Activated CD4-positive, alpha-beta T cell treated with anti-CD3 and anti-CD28 coated beads, Interleukin-2, amount 10 ng/mL, durations not matched to agents 7 days and 5 days (primary cell): ENCODE measurements at places on chromosomes 11 and 22.

DNA sequence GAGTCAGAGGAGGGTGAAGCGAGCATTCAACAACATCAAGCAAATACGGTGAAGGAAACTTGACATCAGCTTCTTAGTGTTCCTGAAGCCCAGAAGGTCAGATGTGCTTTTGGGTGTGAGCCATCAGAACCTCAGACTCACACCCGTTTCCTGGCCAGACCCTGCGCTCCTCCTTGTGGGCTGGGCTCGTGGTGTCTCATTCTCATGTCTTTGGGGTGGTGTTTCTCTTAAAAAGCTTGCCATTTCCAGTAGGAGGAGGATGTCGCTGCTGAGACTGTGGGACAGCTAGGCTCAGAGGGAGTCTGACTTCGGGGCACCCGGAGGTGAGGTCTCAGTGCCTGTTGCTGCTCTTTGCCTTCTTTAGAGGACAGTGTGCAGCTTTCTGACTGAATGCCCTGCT, 24.2 kb downstream of the PPFIBP2 start:
- peak; percentile 46 for DNase-seq

DNA sequence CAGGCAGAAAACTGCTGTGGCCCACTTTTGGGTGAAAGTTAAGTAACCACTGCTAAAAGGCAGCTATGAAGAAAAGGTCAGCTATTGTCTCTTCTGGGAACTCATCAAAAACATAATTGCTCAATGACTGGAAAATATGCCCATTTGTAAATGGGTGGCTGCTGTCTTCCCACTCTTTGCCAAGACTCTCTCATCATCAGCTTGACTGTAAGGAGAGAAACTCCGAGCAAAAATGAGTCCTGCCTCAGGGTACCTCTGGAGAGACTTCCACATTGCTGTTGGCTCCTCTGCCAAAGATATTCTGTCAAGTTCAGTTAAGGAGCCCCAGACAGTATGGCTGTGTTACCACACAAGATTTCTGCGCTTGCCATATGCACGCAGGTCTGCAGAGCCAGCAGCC, 138.7 kb downstream of the BBOX1 start:
- no peak for DNase-seq

GRCh38 chr11:121958971-121959325, 157.1 kb downstream of the BLID start:
- DNase-seq = no peak

DNA sequence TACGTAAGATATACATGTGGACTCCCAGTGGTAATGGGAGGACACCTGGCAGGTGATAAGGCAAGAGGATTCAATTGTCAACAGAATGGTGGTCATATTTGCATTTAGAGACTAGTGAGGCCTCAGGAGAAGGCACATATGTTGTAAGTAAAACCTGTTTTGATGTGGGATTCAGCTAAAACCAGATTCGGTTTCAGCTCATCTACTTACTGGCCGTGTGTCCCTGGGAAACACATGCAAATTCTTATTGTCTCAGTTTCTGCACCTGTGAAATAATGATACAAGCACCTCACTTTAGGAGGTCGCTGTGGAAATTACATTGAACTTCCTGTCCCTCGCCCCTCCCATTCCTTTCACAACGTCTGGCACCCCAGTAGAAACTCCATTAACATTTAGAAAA, 78.9 kb upstream of the FIBIN start:
- DNase-seq = no peak

- DNase-seq = peak; percentile 57
Observed at GRCh38 chr11:83292709-83293456, 6.7 kb upstream of the CCDC90B start.

DNA sequence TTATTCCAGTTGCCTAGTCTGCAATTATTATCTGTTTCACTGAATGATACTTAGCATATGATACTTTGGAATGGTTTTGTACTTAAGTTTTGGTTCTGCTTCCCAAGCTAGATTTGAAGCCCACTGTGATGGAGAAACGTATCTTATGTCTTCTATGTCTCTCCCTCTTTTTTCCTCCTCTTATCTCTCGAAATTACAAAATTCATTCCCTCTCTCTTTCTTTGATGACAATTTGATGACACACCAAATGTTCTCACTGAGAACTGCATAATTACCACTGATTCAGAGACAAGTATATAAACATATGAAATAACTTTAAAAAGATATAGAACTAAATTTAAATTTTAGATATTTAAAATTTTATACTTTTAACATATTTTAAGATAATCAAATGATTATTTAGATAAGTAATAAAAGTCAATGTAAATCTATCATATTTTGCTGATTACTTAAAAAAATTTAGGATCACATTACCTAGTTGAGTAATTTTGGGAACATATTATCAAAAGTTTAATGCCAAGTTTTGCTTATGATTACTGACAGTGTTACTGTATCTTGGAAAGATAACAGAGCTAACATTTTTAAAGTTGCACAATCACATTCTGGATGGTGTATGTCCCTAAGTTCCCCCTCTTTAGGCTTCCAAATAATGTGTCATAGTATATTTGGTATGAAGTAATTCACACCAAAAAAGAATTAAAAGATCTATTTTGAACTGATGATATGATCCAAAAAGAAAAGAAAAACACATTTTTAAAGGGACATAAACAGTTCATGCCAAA, 255.3 kb downstream of the SBF2 start:
- DNase-seq = no peak

- no peak for DNase-seq
Observed at GRCh38 chr11:69155302-69156234, at the start of gene SMIM38. SMIM38 (plus strand) TSS chr11:69155935; CDS start chr11:69157847, 1,912 bp downstream.
